ENCODE measurements at places on chromosomes 6 and 20.
A peak's percentile ranks its signal among the peaks of the same experiment; 100 is the strongest.

GRCh38 chr6:142947714-142948480 is 2.9 kb upstream of the HIVEP2 start:
- no peak for DNase-seq

DNA sequence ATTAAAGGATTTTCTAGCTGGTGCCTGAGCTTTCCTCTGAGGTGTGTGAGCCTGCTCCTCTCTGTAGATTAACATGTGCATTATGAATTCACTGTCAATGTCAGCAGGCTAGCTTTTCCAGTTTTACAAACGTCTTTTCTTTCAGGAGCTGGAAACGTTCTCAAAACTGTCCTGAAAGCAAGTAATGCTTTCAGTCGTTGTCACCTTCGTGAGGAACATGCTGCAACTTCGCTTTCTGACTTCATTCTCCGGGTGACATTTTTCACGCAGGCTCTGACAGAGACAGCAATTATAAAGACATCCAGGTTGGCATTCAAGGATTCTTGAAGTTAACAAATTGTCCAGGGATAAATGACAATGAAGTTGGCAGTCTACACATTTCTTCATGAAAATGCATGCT is 671.5 kb downstream of the DHX35 start:
- no peak for DNase-seq

DNA sequence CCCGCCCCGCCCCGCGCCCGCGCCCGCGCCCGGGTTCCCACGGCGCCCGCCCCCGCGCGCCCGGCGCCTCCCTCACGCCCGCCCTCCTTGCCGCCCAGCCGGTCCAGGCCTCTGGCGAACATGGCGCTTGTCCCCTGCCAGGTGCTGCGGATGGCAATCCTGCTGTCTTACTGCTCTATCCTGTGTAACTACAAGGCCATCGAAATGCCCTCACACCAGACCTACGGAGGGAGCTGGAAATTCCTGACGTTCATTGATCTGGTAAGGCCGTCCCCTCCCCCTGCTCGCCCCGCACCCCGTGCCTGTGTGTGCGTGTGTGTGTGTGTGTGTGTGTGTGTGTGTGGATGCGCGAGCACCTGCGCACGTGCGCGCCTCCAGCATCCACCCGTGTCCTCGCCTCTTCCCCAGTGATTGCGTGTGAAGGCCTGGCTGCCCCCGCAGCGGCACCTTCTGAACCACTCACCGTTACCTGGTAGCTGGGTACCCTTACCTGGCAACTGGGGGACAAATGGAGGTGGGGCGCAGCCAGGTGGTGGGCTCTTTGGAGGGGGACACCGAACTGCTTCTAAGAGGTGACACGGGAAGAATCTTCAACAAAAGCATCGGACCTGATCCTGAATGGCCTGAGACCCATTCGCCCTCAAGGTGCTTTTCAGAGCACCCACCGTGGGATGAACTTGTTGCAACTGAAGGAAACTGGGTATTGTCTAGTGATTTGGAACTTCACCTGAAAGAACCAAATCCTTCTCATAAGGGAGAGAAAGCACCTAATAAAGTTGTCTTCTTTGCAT is at the start of gene AIG1:
TSS of gene AIG1 (plus strand) at position 84 of the 791 bp plus-strand sequence. CDS start at position 121, 37 bp downstream.
- peak; percentile 22 for DNase-seq

DNA sequence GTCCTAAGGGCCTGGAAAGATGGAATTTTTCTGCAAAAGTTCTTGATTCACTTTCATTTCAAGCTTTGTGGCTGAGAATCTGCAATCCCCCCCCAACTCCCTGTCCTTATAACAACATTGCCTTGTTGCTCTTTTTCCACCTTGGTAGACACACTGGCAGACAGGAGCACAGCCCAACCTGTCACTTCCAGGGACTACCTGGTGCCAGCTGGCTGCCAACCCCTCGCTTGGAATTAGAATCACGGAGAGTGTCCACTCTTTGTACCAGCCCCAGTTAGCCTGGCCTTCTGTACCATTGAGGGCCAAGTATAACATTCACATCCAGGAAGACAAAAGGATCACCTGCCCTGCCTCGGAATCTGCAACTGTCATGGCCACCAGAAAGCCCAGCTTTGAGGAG is 74.7 kb downstream of the POPDC3 start:
- no peak for DNase-seq

DNA sequence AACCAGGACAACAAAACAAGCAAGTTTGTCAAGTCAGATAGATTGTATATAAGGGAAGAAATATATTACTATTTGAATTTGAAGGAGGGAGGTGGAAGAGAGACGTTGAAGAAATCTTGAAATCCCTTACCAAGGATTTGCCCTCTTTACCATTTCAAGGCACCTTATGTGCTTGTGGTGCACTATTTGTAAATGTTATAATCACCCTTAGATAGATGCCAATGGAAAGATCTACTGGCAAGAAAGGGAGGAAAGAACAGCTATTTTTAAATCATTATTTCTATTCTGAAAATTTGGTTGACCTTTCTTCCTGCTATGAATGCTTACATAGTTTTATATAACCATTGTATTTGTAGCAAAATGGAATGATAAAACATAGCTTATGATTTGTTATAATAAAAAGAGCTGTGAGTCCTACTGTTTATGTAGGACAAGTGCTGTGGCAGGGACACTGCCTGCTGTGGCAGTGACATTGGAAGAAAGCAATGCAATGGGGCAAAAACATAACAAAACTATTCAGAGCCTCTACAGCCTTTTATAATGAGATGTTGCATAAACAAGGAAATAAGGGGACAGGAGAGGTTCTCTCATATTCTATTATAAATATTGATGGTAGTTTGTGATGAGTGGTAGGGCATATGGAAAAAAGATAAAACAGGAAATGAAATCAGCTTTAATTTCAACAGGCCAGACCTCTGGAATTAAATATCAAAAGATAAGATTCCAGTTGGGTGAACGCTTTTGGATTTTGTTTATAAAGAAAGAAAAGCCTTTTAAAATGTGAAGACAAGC is 1145.2 kb upstream of the GJE1 start:
- DNase-seq: no peak

Data from D721Med (cell line).